Fibroblast of mammary gland (primary cell): ENCODE measurements at places on chromosomes 11 and 22.
A peak's percentile ranks its signal among the peaks of the same experiment; 100 is the strongest.

DNA sequence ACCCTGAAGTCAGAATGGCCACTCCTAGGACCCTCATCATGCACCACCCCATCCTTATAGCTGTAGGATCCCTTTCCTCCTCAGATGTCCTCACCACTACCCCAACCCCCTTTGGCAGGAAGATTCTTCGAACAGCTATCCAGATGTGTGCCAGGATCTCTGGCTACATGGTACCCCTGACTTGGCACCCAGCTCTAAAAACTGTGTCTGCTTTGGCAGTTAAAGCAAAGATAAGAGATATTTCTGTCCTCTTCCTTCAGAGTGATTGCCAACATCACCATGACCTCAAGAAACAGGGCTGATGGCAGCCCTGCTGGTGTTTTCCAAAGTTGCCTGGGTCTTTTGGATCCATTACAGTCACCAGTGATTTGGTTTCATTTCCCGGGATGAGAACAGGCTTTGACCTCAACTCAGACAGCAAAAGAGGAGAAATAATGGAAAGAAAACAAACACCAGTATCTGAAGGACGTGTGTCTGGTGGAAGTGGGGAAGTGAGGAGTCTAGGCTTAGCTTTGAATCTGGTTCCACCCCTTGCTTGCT, 4.3 kb upstream of the NRIP3 start:
- no peak for DNase-seq

DNA sequence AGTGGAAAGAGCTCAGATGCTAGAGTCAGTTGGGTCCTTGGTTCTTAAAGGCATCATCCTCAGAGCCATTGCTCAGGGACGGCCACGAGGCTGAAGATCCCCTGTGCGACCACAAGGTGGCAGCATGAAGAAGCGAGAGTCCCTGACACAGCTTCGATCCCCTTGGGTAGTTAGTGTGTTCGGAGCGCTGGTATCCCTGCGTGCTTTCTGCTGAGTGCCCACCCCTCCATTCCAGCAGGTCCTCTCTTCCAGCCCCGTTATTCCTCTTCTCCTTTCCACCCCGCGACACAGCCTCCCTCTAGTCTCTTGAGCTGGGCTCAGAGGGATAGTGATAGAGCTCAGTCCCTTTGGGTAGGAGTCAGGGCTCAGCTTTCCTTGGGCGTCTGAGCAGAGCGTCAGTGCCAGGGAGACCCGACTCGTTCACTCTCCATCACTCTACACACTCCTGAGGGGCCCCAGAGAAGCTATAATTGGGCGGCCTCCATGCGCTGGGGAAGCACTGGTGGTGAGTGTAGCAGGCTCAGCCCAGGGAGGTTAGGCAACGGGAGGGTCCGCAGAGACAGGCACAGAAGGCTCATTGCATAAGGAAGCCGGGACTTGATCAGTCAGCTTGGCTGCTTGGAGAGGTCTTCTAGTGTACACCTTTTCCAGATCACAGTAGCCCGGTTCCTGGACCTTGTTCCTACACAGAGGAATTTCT, at the start of gene OR51D1:
Gene OR51D1 (plus strand): TSS at position 516 of the 700 bp plus-strand sequence. CDS start 2,314 bp downstream, outside the sequence.
- DNase-seq: peak; percentile 68

DNA sequence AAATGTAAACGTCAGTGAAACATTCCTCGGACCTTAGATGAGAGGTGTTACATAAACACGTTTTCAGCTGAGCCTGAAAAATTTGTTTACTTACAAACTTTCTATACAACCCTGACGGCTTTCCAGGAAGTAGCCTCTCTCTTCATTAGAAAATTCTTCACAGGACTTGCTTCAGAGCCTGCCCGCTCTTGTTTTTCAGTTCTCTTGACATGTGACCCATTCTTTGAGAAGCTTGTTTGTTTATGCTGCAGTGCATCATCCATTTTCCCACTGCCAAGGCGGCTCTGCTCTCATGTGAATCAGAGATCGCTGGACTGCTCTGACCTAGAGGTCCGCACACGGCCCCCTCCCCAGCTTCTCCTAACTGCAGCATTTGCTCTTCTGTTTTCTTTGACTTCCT, 47.9 kb upstream of the ARHGAP42 start:
- DNase-seq: peak; percentile 29

DNA sequence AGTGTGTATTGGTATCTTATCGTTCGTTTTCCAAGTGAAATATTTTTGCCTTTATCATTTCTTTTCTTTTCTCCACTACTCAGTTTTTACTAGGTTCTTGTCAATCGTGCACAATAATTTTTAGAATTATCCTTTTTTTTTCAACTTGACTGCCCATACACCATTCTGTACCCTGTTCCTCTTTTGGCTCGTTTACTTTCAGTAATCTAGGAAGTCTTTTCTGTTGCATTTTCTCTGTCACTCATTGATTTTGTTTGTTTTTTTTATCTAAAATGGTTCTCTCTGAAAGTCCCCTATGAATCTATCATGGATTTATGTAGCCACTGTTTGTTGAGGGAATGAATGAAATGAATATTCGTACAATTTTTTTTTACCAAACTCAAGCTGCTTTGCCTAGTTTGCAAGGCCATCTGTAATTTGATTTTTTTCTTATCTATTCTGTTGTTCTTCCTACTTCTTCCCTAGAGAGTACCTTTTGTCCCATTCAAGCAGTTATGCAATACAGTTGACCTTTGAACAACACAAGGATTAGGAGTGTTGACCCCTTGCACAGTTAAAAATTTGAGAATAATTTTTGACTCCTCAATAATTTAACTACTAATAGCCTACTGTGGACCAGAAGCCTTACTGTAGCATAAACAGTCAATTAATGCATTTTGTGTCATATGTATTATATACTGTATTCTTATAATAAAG, 166.3 kb downstream of the TMEM135 start:
- DNase-seq: no peak

- DNase-seq: no peak
These were observed 113.4 kb downstream of the MTNR1B start for GRCh38 chr11:93082900-93083299.
